GM12878 (cell line): ENCODE measurements at places on chromosomes 7 and 10.
A peak's percentile ranks its signal among the peaks of the same experiment; 100 is the strongest.

DNA sequence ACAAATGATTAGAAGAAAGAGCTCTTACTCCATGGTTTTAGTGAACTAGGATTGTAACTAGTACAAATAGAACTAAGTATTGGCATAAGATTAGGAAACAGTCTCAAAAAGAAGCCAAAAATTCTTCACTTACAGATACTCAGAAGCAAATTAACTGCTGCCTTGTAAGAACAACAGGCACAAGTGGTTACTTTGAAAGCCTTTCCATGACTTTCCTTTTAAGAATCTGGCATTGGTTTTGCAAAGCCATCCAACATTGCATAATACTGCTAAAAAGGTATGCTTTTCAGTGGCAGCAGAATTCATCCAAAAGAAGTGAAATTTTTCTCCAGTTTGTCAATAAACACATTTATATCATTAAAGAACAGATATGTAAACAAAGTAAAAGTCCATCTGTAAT is 126.8 kb upstream of the ODAD2 start:
- H3K27ac ChIP-seq: no peak overlapping the region
- no peaks in the 10 kb centered on the region for H3K4me1 ChIP-seq
- H3K4me3 ChIP-seq: no peak overlapping the region
- no peaks in the 10 kb centered on the region for H3K36me3 ChIP-seq
- no peak for DNase-seq

- H3K27ac ChIP-seq: no peak overlapping the region
- no peaks in the 10 kb centered on the region; the same call in 1 of the 2 replicates for H3K27me3 ChIP-seq
- no peaks in the 10 kb centered on the region for H3K4me1 ChIP-seq
- H3K36me3 ChIP-seq: no peaks in the 10 kb centered on the region
Measured at GRCh38 chr7:28272461-28272877, 91.9 kb upstream of the JAZF1 start.

DNA sequence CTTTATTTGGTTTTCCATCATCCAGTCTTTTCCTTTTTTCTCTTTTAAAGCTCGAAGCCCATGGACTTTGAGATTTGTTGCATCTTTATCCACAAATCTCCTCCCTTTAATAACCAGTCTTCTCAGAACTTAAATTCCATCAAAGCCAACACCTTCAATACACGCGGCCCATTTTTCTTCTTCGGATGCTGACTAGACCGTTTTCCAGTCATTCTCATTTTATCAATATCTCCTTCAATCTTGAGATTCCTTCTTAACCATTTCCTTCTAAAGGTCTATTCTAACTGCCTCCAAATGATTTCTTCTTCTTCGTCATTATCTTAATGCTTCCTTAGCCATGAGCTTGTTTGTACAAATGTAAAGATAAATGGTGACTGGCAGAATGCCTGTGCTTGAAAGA is 173.5 kb downstream of the BAMBI start:
- H3K4me3 ChIP-seq: no peak overlapping the region
- H3K4me1 ChIP-seq: no peaks in the 10 kb centered on the region
- H3K27ac ChIP-seq: no peak overlapping the region
- H3K36me3 ChIP-seq: no peaks in the 10 kb centered on the region
- no peaks in the 10 kb centered on the region for H3K27me3 ChIP-seq
- no peak for DNase-seq

- no peak for DNase-seq
- H3K27ac ChIP-seq: no peak overlapping the region
- H3K4me3 ChIP-seq: no peak overlapping the region
- no peaks in the 10 kb centered on the region for H3K27me3 ChIP-seq
Measured at GRCh38 chr7:108413782-108414492, 42.3 kb downstream of the NRCAM start.

DNA sequence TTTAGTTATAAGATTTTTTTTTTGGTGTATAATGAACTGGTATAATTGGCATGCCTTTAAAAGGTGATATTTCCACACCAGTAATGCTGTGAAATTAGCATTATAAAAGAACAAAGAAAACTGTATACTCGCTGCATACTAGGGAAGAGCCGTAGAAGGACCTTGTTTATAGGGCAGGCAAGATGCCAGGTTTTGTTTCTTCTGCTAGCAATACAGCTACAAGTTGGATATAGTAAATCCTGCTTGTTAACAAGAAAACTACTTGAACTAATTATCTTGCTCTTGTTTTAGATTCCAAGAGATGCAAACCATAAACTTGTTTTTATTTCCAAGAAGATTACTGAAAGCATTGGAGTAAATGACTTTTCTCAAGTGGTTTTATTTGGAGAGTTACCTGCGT is 1.9 kb downstream of the DNAH11 start:
- no peak for DNase-seq
- H3K4me1 ChIP-seq: no peaks in the 10 kb centered on the region
- H3K27ac ChIP-seq: no peak overlapping the region

DNA sequence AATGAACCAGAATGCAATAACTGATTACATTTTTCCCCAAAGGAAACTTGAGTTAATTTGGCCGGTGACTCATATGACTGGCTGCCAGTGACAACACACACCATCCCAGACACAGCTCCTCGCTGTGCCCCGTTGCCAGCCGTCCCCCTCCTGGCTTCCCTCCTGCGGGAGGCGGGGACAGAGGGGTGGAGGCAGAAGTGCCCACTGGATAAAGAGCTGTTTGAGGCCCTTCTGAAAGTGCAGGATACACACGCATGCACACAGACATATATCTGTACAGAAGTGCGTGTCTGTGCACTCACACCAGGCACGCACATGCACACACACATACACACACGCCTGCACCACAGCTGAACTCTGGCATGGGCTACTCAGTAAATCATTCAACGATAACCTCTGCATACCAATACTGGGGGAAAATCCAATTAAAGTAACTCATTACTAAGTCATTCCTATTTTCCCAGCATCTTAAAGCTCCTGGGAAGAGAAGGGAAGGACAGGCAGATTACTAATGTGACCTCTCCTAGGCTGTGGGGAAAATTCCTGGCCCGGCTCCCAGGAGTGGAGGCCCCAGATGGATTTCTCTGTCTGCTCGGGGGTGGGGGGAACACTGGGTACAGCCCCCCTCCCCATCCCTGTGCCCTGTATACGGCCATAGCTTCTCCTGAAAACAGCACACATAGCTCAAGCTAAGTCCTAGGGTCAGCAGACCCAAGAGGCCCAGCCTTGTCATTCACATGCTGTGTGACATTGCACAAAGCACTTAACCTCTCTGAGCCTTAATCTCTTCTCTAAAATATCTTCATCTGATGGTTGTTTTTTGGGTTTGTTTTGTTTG is 52.3 kb upstream of the MYL10 start:
- DNase-seq: no peak
- no peak overlapping the region for H3K4me3 ChIP-seq
- H3K27me3 ChIP-seq: no peaks in the 10 kb centered on the region

- no peak for DNase-seq
- H3K27me3 ChIP-seq: no peaks in the 10 kb centered on the region
- peaks cover 3% of the 10 kb centered on the region; the same call in 1 of the 2 replicates for H3K4me1 ChIP-seq
- no peak overlapping the region for H3K4me3 ChIP-seq
- H3K36me3 ChIP-seq: no peaks in the 10 kb centered on the region
Measured at GRCh38 chr10:132162590-132163277, 24.0 kb upstream of the DPYSL4 start.

DNA sequence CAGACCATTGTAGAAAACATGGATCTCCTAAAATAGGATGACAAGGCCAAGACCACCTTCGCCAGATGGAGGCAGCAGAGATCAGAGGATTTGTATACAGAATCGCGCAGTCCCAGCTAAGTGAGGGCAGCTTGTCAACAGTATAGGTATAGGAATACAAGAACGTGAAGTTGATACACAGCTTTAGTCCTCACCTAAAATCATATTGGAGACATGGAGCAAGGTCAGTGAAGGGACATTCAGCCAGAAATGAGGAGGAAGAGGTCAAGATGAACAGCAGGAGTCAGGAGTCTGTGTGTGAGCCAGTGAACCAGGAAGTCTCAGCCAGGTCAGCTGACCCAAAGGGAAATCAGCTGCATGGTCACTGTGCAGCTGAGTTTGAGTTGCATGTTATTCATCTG is 263.4 kb upstream of the PRKCQ start:
- H3K4me3 ChIP-seq: no peak overlapping the region
- peaks cover 2% of the 10 kb centered on the region; the same call in 1 of the 2 replicates for H3K27me3 ChIP-seq
- no peaks in the 10 kb centered on the region for H3K36me3 ChIP-seq
- DNase-seq: peak; percentile 1
- no peak overlapping the region for H3K27ac ChIP-seq

GRCh38 chr10:102542800-102543418 is 39.1 kb downstream of the SUFU start:
- H3K4me3 ChIP-seq: no peak overlapping the region
- no peak overlapping the region for H3K27ac ChIP-seq
- DNase-seq: no peak
- no peaks in the 10 kb centered on the region for H3K27me3 ChIP-seq
- H3K36me3 ChIP-seq: no peaks in the 10 kb centered on the region

DNA sequence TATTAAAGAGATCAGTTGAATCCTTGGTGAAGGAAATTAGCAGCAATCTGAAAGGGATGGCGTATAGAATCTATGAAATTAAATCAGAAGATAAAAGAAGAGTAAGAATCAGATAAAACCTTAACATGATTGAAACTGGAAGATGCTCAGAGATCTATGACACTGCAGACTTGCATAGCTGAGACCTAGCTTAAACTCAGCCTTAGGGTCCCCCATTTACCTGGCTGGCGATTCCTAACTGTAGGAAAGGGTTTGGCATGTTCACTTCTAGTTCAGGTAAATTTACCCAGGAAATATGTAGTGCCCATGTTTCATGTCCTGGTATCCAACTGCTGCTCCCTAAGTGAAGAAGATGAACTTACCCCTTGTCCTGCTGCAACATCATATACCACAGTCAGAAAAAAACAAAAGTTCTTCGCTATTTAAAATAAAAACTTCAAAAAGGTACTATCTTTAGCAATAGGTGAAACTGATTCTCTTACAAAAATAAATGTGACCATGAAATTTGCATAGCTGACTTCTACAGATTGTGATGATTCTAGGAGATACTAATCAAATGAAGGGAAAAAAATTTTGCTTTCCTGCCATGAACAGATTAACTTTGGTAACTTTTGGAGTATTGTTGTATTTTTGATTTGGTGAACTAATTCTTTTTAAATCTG is 47.8 kb upstream of the TMEM243 start:
- H3K4me3 ChIP-seq: peak overlapping the region; percentile 48; the same call in 1 of the 2 replicates
- no peak for DNase-seq
- peaks cover 9% of the 10 kb centered on the region; the same call in 1 of the 2 replicates for H3K4me1 ChIP-seq
- no peaks in the 10 kb centered on the region for H3K36me3 ChIP-seq
- no peaks in the 10 kb centered on the region for H3K27me3 ChIP-seq
- no peak overlapping the region for H3K27ac ChIP-seq

- no peak overlapping the region for H3K4me3 ChIP-seq
- peaks cover 5% of the 10 kb centered on the region for H3K4me1 ChIP-seq
- no peaks in the 10 kb centered on the region for H3K36me3 ChIP-seq
- no peak for DNase-seq
- H3K27ac ChIP-seq: no peak overlapping the region
Measured at GRCh38 chr7:142440906-142441411, 183.1 kb upstream of the PRSS58 start.

DNA sequence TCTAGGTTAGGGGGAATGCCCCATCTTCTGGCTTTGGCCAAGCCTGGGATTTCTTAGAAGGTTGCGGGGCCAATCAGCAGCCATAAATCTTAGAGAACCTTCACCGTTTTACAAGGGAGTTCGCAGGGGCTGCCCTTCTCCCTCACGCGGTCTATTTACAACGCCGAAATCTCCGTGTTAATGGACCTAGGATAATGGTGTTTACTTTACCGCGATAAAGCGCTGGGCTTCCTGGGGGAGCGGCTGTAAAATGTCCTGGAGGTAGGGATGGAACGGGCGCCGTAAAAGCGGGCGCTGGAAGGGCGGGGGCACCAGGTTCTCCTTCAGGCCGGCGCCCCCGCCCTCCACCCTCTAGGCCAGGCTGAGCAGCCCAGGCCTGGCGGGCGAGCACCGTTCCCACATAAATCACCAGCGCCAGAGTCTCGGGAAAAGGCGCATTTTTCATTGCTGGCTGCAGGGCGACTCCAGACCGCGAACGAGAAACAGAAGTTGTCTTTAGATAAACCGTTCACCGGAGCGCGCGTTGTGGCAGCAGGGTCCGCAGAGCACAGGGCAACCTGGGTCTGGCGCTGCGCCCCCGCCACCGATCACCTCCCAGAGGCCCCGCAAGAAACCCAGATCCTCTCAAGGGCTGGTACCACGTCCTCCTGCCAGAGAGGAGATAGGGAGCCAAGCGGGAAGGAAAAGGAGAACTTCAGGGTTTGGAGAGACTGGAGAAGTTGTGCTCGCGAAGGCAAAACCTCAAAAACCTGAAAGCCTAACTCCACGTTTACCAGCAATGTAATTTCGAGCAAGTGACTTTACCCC is 12.5 kb upstream of the NKX2-3 start:
- H3K4me3 ChIP-seq: no peak overlapping the region
- DNase-seq: no peak
- no peaks in the 10 kb centered on the region for H3K36me3 ChIP-seq
- no peaks in the 10 kb centered on the region for H3K4me1 ChIP-seq
- 0 out of 2 replicates have a peak, but pooled peaks cover 2% of the 10 kb centered on the region for H3K27me3 ChIP-seq

- no peak for DNase-seq
- no peak overlapping the region for H3K27ac ChIP-seq
Measured at GRCh38 chr10:3122486-3123205, 49.9 kb downstream of the PITRM1 start.

GRCh38 chr7:100093498-100093897 is 4.7 kb downstream of the COPS6 start:
- peaks cover 45% of the 10 kb centered on the region for H3K36me3 ChIP-seq
- H3K27me3 ChIP-seq: no peaks in the 10 kb centered on the region

GRCh38 chr7:15920953-15921352 is 234.5 kb upstream of the MEOX2 start:
- no peak for DNase-seq
- H3K4me3 ChIP-seq: no peak overlapping the region
- H3K36me3 ChIP-seq: no peaks in the 10 kb centered on the region
- no peaks in the 10 kb centered on the region for H3K4me1 ChIP-seq
- H3K27me3 ChIP-seq: no peaks in the 10 kb centered on the region

DNA sequence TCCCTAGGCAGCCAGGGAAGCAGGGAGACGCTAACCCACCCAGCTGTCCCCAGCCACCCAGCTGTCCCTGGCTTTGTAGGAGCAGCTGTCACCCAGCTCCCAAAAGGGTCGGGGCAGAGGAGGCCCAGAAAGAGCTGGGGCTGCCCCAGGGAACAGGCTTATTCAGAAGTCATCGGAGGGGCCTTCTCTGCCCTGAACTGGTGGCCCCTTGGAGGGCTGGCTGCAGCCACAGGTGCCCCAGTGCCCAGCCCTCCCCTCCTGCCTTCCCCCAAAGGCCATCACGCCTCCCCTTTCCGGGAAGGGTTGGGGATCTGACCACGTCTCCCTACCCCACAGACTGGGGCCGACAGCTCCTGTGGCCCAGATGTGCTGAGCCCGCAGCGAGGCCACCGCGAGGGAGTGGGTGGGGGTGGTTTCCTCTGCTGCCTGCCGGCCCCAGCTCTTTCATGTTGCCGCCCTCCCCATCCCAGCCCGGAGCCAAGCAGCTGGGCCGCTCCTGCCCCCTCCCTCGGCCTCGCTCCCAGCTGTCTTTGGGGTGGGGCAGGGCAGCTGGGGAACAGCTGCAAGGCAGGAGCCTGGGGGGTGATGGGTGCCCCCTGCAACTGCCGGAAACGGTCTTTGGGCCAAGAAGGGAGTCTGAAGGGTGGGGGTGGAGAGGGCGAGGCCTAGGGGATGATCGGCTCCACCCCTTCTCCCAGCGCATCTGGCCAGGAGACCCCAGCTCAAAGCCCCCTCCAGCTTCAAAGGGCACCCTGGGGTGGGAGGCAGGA is 16.8 kb downstream of the TRIM8 start:
- peaks cover 15% of the 10 kb centered on the region for H3K36me3 ChIP-seq
- peak overlapping the region; percentile 27; the same call in 1 of the 2 replicates for H3K4me3 ChIP-seq

GRCh38 chr10:132392184-132392800 is 4.7 kb upstream of the PWWP2B start:
- peaks cover 3% of the 10 kb centered on the region for H3K27me3 ChIP-seq
- H3K27ac ChIP-seq: no peak overlapping the region
- no peaks in the 10 kb centered on the region for H3K36me3 ChIP-seq
- no peak overlapping the region for H3K4me3 ChIP-seq
